ENCODE measurements at places on chromosomes 5 and 9.

GRCh38 chr5:111942661-111943401 is 185.8 kb upstream of the NREP start:
- DNase-seq = no peak

GRCh38 chr5:134647750-134648424 is 698 bp upstream of the SEC24A start:
- DNase-seq = no peak

GRCh38 chr9:27310582-27310981 is 13.6 kb upstream of the EQTN start:
- no peak for DNase-seq

GRCh38 chr5:133825631-133826289 is 142.7 kb downstream of the C5orf15 start:
- DNase-seq = no peak

GRCh38 chr9:98413084-98413483 is 157.6 kb upstream of the TBC1D2 start:
- DNase-seq = no peak

- no peak for DNase-seq
Observed at GRCh38 chr5:116567106-116567505, 7.5 kb downstream of the SEMA6A start.

Measured in NCI-H2107 (cell line).